ENCODE measurements at places on chromosomes 1 and 21.

DNA sequence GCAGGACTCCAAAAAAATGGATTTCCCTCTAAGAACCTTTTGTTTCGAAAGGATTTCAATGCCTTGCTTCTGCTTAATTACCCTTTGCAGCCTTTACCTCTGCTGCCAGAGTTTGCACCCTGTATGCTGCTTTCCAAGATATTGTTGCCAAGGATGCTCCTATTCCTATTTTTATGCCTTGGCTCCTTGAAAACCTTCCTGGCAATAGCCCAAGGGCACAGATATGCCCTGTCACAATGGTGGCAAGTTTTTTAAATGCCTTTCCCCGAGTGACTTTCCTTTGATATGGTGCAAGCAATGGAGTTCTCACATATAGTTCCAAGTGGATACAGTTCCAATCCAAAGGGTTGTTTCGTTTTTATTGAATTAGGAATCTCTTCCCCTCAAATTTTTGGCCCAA, 1983.0 kb downstream of the MRPL39 start:
- DNase-seq = no peak

GRCh38 chr1:212959266-212960220, 9.2 kb downstream of the VASH2 start:
- DNase-seq = no peak

DNA sequence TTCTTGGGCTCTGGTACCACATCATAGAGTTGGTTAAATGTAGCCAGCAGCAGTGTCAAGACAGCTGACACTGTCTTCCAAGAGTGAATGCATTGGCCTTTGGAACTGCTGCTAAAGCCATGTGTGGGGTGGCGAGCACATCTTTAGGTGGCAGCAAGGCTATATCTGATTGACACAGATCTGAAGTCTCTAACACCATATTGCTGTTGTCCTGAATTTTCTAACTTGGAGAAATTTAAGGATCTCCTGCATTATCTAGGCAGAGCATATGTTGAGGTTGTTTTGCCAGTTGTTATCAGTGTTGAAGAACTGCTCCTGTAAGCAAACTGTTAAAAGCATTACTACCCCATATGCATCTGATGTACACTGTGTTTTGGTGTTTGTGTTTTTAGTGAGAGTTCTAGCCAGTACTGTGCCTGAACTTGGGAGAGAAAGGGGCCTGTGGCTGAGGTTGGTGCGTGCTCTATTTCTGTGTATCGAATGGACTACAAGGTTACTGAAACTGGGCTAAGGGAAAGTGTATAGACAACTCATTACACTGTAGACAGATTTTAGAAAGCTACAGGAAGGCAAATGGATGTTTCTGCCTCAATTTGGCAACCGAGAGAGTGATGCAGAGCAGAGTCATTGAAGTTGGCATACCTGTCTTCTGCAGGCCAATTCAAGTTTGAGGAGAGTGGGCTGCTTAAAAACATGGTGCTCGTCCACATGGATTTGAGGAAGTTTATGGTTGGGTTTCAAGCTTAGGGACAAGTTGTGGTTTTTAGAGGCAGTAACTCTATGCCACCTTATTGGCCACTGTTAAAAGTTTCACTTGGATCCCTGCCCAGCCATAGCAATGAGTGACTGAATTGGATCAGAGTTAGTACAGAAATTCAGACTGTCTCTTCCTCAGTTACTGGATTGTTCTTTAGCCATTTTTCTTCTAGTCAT, 16.9 kb downstream of the DYRK3 start:
- no peak for DNase-seq

DNA sequence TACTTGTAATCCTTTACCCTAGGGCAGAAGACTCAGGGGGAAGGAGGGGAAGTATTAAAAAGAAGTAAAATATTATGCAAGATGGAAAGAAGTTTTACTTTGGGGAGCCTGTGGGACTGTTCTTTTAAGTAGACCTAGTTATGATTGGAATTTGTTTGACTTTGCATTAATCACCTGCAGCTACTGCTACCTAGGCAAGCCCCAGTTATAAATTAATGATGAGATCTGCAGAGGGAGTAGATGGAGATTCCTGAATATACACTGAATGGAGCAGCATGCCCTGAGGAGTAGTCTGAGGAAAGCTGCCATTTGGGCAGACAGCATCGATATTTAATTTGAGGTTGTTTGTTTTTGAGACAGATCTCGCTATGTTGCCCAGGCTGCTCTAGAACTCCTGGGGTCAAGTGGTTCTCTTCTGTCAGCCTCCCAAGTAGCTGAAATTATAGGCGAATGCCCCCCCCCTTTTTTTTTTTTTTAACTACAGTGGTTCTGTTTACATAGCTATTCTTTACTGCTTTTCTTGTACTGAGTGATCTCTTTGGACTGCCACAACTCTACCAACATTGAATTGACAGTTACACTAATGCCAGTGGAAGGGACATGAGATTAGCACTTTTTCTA, 81.4 kb upstream of the SERTAD4 start:
- no peak for DNase-seq

- no peak for DNase-seq
These were observed 46.3 kb downstream of the IER5 start for GRCh38 chr1:181134543-181135436.

GRCh38 chr1:232793944-232794343, 11.3 kb upstream of the MAP10 start:
- no peak for DNase-seq

GRCh38 chr1:218585511-218586184, 240.5 kb downstream of the TGFB2 start:
- no peak for DNase-seq

DNA sequence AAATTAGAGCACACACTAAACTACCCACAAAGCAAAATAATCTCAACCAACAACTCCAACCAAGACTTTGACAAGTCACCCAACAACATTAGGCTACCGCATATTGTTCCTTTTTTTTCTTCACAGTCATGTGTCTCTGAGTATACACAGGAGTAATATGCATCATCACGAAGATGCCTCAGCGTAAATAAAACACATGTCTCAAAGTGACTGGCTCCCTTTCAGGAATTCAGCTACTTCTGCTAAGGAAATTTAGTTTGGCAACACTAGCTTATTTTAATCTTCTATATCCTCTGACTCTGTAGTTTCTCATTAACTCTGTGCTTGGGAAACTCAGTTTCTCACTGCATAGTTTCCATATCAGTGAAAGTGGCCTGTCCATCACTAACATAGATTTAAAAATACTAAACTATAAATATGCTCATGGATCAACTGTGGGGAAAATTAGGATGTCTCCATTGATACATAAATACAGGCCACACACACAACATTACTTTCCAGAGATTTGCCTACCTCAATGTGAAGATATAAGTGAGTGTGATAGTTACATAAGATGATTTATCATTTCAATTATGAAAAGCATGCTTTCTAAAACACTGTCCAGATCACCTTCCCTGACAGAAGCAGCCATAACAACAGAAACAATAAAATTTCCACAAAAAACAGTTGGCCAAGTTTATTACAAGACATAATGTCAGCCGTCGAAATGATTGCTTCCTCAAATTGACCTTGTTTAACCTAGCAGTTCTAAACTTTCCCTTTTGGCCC, 113.2 kb downstream of the PTGER3 start:
- no peak for DNase-seq

DNA sequence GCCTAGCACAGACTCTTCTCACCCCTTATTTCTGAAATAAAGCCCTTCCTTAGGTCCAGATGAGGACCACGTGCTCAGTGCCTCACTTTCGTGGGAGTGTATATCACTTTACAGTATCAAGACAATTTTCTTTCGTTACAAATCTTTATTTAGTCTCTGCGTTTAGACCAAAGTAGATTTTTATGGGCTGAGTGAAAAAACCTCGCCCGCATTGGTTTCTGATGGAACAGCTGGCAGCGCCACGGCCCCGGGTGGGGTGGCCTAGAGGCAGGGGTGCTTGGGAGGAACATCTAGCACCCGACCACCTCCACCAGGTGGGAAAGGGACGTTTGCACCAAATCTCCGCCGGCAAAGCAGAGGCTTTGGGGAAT, 7.6 kb downstream of the SIM2 start:
- DNase-seq = no peak

DNA sequence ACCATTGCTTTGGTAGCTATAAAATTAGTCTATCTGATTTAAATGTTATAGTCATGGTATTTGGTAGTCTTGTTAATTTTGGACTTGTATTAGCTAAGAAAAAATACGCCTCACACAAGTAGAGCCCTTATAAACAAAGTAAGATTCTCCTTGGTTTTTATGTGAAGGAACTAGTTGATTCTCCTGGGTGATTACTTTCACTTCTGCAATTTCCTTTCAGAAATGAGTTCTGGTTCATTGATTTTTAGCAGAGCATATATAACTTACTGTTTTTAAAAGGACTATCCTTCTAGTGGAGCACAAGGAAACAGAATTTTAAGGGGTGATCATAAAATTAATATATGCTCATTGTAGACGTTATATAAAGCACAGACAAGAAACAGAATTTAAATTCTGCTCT, 120.1 kb downstream of the BACH1 start:
- no peak for DNase-seq

DNA sequence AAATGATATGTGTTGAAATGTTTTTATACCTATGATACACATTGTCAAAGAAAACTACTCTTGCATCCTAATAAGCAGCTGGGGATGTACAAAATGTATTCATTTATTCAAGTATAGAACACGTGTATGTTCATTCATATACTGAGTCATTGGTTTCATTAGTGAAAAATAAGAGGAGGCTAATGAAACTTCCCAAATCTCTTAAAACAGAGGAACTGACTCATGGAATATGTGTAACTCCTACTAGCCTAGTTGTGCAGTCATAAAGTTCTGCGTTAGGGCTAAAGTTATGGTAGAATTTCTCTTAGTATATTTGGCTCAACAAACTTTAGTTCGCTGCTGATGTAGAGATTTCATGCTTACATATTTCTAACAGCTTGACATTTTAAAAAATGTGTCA, 441.6 kb downstream of the NCAM2 start:
- no peak for DNase-seq

GRCh38 chr1:25699500-25700143, 83.0 kb downstream of the MAN1C1 start:
- DNase-seq = no peak

DNA sequence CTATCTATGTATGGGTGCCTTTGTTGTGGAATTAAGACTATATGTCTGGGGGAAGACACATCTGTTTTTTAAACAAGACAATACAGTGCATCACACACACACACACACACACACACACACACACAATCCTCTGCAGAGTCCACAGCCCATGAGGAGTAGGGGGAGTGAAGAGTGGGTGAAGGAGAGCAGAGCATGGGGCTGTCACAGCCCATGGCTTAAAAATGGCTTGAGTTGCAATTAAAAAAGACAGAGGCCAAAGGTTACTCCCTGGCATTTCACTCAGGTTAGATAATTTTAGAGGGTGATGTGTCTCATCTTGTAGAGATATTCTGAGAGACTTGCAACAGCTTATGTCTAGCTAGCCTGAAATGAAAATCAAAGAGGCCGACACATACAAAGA, 176.5 kb upstream of the PLXNA2 start:
- no peak for DNase-seq

DNA sequence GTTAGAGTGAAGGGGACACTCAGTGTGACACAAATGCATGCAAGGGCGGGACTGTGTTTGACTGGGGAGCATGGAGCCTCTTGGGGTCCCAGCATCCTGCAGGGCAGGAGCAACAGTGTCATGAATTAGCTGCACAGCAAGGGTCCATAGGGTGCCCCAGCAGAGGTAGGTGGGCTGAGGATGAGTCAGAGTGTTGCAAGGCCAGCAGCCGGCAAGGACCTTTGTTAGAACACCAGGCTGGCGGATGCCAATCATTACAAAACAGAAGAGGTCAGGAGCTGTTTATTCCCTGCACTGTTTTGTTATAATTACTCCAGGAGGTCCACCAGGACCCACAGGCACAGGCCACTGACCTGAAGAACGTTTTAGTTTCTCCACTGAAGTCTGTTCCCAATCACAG, 362.2 kb upstream of the DUSP10 start:
- no peak for DNase-seq

GRCh38 chr1:247576514-247576913, 11.6 kb upstream of the OR2G2 start:
- DNase-seq = no peak

DNA sequence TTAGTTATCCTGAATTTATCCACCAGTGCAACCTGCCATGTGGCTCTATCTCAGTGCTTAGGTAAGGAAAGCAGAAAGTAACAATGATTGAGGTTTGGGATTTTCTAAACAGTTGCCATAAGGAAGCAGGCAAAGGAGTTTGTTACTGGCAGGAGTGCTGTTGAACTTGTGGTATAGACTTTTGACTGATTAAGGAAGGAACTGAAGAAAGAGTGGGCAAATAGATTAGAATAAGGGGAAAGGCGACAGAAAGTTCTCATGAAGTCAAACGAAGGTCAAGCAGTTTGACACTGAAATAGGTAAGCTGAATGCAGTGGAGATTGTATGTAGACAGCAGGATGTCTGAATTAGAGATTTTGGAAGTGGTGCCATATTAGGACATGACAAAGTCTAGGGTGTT, 24.2 kb upstream of the CR2 start:
- DNase-seq = no peak

- no peak for DNase-seq
These were observed 11.6 kb downstream of the ADAM30 start for GRCh38 chr1:119884711-119885110.

Measured in activated T-helper 1 cell treated with anti-CD3 and anti-CD28 coated beads, Interleukin-2, amount 50 U/mL, for 16 hours (primary cell).